Activated CD4-positive, CD25-positive, alpha-beta regulatory T cell (primary cell): ENCODE measurements at places on chromosomes 12 and 14.

DNA sequence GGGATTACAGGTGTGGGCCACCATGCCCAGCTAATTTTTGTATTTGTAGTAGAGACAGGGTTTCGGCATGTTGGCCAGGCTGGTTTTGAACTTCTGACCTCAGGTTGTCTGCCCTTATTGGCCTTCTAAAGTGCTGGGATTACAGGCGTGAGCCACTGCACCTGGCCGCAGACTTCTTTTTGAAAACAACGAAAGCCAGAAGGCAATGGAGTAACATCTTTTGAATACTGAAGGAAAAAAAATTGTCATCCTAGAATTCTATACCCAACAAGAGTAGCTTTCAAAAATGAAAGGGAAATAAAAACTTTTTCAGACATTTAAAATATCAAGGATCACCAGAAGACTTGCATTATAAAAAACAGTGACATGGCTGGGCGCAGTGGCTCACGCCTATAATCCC lies 38.7 kb upstream of the CTDSP2 start:
- no peak for DNase-seq

- DNase-seq = no peak
Observed at GRCh38 chr12:64057706-64058105, 164.4 kb downstream of the KICS2 start.

GRCh38 chr12:91373086-91373485 lies 190.5 kb upstream of the DCN start:
- DNase-seq = no peak

DNA sequence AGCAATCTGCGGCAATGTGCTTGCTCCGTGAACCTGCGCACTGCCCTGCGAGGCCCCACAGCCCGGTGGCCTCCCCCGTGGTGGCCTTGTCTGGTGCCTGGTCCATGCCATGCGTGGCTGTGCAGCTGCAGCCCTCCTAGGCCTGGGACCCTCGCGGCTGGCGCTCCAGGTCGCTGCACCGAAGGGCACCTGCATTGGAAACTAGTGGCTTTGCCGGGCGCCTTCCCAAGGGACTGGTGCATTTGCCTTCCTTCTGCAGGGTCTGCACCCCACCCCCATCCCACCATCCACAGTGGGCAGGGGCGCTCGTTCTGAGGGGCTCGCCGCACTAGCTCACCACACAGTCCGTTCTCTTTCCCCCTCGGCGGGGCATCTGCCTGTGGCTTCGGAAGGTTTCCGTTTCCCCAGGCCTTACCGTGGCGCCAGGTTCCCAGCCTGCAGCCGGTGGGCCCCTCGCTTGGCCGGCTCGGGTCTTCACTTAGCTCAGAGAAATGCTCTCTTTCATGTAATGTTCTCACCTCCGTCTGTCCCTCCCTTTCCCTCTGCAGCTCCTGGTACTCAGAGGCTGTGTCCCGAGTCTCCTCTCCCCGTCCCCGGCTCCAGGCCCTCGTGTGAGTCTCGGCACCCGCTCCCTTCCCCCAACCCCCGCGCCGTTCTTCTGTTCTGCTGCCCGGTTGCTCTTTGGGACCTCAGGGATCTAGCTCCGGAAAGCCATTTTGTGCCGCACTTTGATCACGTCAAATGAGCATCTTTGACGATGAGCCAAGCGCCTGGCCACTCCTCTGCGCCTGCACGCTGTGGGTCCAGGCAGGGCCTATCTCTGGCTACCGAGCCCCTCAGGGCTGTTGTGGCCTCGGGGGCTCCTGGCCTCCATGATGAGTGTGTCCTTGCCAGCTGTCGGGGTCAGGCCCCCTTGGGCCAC lies 31.9 kb downstream of the JAG2 start:
- no peak for DNase-seq
